ENCODE measurements at places on chromosomes 5 and 9.

DNA sequence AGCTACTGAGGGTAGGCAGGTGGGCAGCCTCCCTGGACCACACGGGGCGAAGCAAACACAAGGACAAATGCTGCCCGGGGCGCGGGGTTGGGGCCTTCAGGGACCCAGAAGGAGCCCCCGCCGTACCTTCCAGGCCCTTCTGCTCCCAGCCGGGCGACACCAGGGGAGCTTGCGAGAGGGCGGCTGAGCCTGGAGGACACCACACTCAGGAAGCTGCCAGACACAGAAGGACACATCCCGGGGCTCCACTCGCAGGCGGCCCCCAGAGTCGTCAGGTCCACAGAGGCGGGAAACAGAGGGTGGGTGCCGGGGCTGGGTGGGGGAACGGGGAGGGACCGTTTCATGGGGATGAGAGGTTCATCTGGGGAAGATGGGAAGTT, 58.5 kb upstream of the UBAC1 start:
- no peak for DNase-seq

DNA sequence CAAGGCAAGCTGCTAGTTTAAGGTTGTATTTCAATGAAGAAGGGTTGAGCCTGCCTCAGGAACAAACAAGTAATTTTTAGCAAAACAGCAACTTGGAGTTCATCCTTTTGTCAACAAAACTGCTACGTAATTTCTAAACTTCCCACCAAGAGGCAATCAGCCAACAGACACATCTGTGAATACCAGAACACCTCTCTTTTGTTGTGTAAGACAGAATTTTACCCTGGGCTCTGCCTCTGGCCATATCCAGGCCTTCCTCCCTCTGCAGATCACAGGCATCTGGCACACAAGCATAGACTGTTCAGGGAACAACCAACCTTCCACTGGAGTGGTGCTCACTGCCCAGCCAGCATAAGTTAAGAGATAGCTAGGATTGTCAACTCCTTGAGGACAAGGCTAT, 409.0 kb downstream of the SPOCK1 start:
- no peak for DNase-seq

GRCh38 chr5:52809884-52810283, 22.2 kb downstream of the ITGA1 start:
- no peak for DNase-seq

- DNase-seq: no peak
Observed at GRCh38 chr5:58262226-58262625, 197.7 kb downstream of the PLK2 start.

DNA sequence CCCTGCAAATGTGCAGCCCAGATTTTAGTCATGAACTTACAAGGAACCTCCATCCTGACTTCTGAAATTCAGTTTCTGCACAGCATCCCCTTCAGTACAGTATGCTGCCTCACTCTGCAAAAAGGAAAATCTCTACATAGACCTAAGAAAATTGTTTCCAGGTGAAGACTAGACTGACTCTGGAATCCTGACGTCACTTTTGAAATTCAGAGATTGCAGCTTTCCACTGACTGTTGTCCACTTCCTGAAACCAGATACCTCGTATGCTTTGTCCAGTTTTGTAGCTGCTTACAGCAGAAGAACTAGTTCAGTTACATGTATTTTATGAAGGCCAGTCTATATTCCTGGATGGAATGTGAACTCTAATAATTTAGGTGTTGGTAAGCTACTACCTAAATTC, 629.3 kb upstream of the ST8SIA4 start:
- DNase-seq: no peak
